ENCODE measurements at places on chromosomes 13 and 19.

GRCh38 chr13:73462241-73462640 lies 403.4 kb downstream of the KLF5 start:
- DNase-seq = no peak

DNA sequence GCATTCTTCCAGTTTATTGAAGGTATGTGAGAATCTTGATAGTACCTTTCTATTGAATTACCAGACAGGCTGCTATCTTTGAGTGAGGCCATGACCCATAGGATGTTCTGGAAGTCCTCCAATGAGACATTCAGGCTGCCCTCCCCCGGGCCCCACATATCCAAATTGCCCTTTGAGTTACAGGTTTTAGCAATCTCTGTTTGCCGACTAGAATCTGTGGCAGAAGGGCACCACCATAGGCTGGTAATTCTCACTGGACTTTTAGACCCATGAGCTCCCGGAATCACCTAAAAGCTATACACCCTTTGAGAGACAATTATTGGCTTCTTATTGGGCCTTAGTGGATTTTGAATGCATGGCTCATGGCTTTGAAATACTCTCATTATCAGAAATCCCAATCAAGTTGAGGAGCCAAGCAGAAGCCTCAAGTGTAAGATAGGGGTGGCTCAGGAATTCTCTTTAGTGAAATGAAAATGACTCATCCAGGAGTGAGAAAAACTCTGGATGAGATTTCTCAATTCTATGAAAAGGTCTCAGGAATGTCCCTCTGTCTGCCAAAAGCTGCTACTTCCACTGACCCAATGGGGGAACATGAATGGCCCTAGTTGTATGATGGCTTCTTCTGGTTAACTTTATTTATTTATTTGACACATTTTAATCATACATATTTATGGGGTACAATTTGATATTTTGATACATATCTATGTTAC lies 172.1 kb upstream of the CSNK1A1L start:
- DNase-seq = no peak

GRCh38 chr19:38596057-38596981 lies 21.4 kb downstream of the MAP4K1 start:
- peak; percentile 19 for DNase-seq

DNA sequence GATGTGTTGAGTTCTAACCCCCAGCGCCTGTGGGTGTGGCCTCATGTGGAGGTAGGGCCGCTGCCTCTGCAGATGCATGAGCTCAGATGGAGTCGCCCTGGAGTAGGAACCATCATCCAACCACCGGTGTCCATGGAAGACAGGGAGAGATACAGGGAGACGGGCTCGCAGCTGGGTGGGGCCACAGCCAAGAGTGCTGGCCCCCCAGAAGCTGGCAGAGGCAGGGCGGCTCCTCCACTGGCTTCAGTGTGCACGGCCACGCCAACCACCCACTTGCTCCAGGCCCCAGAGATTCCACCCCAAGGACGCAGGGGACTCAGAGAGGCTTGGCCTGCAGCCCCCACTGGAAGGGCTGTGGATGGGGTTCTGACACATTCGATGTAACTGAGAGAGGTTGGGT lies 5.4 kb upstream of the MCF2L start:
- DNase-seq = no peak

DNA sequence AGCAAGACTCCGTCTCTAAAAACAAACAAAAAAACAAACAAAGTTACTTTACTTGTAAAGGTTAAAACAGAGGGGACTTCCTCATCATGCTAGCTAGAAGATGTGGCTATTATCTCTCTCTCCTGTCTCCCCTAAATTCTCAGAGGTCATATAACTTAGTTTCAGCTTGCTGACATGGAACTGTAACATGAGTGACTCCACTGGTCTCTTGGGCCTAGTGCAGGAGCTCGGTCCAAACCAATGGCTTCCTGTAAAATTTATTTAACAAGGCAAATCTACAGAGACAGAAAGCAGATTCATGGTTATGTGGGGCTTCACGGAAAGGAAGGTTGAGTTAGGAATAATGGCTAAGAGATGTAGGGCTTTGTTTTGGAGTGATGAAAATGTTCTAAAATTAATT lies 9.5 kb upstream of the KASH5 start:
- no peak for DNase-seq

DNA sequence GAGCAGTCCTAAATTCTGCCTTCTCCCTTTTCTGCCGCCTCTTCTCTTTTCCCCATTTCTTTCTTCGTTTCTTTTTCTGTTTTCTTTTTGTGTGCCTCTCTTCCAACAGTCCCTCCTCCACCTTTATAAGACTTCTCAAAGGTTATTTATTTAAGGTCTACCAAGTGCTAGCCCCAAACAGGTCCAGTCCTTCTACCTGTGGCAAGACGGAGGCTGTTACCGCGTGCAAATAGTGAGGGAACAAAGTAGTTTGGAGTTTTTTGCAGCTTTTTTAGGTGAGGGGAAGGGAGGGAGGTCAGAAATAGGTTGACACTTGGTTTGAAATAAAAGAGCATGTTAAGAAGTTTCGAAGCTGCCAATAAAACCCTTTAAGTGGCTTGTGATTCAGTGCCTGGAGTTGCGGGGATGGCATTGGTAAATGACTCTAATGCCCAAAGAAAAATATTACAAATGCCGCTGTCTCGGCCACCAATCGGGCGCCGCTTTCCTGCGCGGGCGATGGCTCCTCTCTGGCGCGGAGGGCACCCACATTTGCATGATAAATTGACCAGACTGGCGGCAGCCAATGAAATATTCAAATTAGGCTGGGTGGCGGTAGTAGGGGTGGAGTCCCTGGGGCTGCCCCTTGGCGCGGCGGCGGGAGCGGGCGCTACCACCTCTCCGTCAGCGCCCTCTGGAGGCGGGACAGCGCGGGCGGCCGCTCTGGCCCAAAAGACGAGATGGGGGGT lies 7.5 kb upstream of the TSHZ3 start:
- DNase-seq = no peak

GRCh38 chr19:13964776-13965175 lies 12.5 kb downstream of the DCAF15 start:
- no peak for DNase-seq

DNA sequence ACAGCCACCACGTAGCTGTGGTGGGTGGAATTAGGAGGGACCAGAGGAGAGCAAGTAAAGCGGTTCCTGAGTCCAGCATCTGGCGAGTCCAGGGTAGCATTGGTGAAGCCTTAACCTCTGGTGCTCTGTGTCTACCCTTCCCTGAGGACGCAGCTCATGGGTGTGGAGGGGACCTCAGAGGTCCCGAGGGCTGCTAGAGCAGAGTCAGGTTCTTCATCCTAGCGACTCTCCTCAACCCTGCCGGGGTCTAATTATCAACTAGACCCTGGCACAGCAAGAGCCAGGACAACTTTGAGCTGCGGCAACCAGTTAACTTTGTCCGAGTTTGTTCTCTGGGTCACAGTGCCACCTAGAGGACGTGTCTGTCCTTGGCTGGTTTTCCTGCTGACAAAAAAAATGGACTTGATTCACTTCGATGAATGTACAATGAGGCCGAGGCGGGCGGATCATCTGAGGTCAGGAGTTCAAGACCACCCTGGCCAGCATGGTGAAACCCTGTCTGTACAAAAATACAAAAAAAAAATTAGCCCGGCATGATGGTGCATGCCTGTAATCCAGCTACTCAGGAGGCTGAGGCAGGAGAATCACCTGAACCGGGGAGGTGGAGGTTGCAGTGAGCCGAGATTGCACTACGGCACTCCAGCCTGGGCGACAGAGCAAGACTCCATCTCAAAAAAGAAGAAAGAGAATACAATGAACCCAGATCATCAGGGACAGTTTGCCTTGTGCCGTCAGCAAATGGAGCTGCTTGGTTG lies 25.0 kb downstream of the TSSK6 start:
- DNase-seq = peak; percentile 61

DNA sequence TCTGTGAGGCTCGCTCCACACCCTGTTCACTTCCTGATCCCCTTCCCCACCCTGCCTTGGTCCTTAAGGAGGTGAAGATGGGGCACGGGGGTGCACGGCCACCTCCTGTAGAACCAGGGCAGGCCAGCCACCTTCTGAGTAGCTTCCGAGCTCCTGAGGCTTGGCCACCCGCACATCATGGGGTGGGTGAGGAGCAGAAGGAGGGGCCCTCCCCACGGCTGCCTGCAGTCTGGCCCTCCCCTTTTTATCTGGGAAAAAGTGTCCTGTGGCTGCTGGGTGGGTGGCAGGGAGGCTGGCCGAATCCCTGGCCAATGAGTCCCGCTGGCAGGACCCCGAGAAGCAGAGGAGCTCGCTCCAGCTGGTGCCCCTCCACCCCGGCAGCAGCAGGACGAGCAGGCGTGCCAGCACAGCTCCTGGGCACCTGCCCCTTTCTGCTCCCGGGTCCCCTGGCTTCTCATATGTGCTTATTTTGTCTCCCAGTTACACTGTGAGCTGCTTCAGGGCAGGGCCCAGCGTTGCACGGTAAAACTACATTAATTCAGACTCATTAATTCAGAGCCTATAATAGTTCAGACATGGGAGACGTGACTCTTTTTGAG lies 135.0 kb downstream of the KDM4B start:
- DNase-seq = no peak

DNA sequence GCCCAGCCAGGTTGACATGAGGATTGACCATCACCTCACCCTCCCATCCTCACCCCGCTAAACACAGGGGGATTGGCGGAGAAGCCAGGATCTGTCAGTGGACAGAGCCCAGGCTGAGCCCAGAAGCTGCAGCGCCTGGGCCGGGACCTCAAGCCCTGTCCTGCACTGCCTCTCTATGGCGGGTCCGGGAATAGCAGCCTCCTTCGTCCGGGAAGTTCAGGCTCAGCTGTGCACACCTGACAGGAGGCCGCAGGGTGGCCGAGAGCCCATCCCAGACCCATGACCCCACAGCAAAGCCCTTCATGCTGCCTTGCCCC lies 67.8 kb downstream of the SPACA7 start:
- no peak for DNase-seq

DNA sequence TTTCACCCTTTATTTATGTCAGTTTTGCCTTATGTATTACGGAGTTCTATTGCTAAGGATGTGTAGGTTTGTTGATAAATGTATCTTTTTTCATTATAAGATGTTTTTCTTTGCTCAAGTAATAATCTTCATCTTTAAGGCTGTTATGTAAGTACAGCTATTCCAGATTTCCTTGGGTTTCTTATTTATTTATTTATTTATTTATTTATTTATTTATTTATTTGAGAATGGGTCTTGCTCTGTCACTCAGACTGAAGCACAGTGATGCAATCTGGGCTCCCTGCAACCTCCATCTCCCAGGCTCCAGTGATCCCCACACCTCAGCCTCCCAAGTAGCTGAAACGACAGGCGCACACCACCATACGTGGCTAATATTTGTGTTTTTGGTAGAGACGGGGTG lies 617.0 kb downstream of the SLITRK1 start:
- DNase-seq = no peak

GRCh38 chr13:111115061-111115964 lies at the start of gene ARHGEF7:
TSS of gene ARHGEF7 (plus strand) at chr13:111115310. CDS start at chr13:111115527, 217 bp downstream.
- DNase-seq = no peak

DNA sequence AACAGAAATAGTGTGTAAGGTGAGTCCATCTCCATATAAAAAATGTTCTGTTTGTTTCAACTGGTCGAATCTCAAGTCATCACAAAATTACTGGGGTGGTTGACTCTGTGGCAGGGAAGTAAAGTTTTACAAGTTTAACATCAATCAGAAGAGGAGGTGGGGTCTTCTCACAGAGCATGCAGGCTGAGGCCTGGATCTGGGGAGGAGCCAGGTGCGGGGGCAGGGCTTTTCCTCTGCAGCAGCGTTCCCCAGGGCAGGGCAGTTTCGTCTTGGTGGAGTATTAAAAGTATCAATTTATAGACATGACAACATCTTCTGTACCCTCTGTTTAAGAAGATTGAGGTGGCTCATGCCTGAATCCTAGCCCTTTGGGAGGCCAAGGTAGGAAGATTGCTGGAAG lies 68.8 kb downstream of the SLC7A9 start:
- DNase-seq = no peak

DNA sequence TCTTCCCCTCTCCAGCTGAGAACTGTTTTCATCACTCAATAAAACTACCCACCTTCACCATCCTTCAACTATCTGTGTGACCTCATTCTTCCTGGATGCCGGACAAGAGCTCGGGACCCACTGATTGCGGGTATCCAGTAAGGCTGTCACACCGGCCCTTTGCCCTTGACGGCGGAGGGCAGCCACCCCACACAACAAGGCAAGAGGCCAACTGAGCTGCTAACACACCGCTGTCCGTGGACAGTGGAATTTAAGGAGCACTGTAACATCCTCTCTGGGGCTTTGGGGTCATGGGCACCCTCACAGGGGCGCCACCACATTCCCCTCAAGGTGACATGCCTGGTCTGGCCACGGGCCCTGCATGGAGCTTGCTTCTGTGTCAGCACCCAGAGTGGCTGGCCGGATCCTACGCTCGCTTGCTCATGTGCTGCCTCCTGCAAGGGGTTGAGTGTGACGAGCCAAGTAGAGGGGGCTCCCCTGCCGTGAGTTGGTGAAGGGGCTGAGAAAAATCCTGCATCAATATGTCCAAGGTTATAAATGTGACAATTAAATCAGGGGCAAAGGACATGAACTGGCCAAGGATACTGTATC lies 31.4 kb downstream of the LHFPL6 start:
- DNase-seq = no peak

- no peak for DNase-seq
These were observed 122.1 kb upstream of the SPATA13 start for GRCh38 chr13:24038405-24038804.

DNA sequence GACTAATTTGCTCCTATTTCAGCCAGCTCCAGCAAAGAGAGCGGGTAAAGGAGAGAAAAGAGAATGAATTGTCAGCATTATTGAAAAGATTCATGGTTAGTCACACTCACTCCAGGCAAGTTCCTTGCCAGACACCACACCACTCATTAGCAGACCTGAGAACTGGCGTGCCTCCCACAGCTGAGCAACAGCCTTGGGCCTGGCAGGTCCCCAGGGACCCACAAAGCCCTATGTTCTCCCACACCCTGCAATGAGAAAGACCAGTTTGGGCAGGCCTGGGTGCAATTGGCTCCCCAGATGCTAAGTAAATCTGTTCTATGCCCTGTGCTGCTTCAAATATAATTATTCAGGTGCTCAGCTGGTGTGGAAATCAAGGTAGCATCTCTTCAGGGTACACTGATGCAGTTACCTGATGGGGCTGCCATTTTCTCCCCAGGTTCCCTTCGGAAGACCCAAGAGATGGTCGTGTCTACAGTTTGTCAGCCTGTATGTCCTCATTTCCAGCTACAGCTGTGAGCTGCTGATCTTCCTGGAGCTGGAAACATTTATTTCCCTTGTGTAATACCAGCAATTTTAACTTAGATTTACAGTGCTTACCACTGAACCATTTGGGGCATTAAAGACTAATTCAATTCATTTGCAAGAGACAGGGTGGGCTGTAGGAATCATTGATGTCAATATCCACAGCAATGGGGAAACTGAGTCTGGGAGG lies 405.0 kb downstream of the COG6 start:
- DNase-seq = no peak
